ENCODE measurements at places on chromosomes 12 and 14.
A peak's percentile ranks its signal among the peaks of the same experiment; 100 is the strongest.

GRCh38 chr14:91317381-91318308, 73.1 kb upstream of the GPR68 start:
- H3K27me3 ChIP-seq, result no peaks in the 10 kb centered on the region
- peaks cover 4% of the 10 kb centered on the region for H3K4me1 ChIP-seq
- H3K36me3 ChIP-seq, result peaks cover 8% of the 10 kb centered on the region
- H3K27ac ChIP-seq, result no peak overlapping the region

GRCh38 chr12:109725321-109726105, 11.9 kb downstream of the FAM222A start:
- H3K4me1 ChIP-seq, result peaks cover 2% of the 10 kb centered on the region
- H3K36me3 ChIP-seq, result no peaks in the 10 kb centered on the region
- no peak overlapping the region for H3K4me3 ChIP-seq
- DNase-seq, result no peak
- peaks cover 27% of the 10 kb centered on the region for H3K27me3 ChIP-seq
- no peak overlapping the region for H3K27ac ChIP-seq

- no peak overlapping the region for H3K4me3 ChIP-seq
- DNase-seq, result no peak
- no peaks in the 10 kb centered on the region for H3K4me1 ChIP-seq
Observed at GRCh38 chr14:33455654-33456345, 495.1 kb downstream of the EGLN3 start.

GRCh38 chr12:66190519-66191370, 1.7 kb downstream of the IRAK3 start:
- H3K27me3 ChIP-seq, result peaks cover 42% of the 10 kb centered on the region
- peaks cover 9% of the 10 kb centered on the region for H3K4me1 ChIP-seq
- H3K4me3 ChIP-seq, result no peak overlapping the region
- no peak overlapping the region for H3K27ac ChIP-seq

DNA sequence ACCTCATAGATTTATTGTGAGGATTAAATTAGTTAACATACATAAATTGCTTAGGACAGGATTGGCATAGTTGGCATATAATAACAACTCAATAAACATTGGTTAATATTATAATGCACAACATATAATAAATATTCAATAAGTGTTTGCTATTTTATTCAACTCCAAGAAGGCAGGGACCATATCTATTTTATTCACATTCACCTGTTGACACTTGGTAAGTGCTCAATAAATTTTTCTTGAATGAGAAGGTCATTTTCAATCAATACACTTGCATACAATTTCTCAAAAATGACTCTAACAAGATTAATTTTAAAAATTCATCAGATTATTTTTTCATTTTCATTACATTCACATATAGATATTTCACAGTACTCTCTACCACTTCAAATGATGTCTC, 12.4 kb upstream of the NUP107 start:
- no peaks in the 10 kb centered on the region for H3K36me3 ChIP-seq
- no peak for DNase-seq
- peaks cover 4% of the 10 kb centered on the region for H3K4me1 ChIP-seq
- H3K4me3 ChIP-seq, result no peak overlapping the region
- H3K27me3 ChIP-seq, result no peaks in the 10 kb centered on the region

DNA sequence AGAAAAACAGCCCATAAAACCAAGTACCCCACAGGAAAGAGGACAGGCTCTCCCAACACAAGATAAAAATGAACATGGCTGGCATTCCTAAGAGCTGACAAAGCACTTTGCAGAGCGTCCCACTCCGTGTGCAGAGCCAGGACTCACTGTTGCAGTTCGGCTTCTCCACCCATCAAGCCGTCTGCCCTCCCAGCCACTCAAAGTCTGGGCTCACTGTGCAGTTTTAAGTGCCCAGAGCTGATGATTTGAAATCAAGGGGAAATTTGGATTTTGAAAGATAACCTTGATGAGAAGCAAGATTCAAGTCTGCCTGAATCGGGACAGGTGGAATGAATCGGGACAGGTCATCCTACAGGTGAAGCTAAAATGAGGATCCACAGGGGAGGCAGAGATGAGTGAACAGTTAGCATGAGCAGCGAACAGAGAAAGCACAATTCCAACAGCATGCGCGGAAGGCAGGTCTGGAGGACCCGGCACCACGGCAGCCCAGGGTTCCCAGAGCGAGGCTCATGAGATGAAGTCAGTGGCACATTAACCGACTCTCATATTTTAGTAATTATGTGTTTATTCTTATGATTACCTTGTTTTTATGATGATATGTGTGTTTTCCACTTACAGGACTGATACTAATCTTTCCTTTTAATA, 39.8 kb upstream of the GPR68 start:
- H3K27ac ChIP-seq, result peak overlapping the region; percentile 5
- H3K27me3 ChIP-seq, result peaks cover 16% of the 10 kb centered on the region
- peak; percentile 78 for DNase-seq
- no peaks in the 10 kb centered on the region for H3K36me3 ChIP-seq
- no peak overlapping the region for H3K4me3 ChIP-seq

DNA sequence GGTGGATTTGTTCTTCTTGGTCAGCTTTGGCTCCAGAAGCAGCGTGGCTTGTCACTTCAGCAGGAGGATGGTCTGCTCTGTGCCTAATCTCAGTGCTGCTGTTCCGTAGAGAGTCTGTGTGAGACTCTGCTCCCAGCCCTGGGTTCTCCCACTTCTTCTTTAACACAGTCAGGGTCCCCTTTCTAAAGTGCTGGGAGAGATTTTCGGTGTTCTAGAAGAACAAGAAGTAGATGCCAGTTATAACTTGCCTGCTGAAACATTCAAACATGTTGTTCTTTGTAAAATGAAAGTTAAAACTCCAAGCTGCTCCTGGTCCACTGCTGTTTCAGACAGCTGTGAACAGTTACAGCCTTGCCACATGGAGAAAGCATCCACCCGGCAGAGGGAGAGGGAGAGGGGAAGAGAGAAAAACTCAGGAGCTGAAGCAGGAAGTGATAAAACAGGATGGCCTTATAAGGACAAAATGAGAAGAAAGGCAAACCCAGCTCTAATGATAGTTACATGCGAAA, 55.2 kb upstream of the CERS5 start:
- peak; percentile 96 for DNase-seq
- H3K27ac ChIP-seq, result peak overlapping the region; percentile 94

DNA sequence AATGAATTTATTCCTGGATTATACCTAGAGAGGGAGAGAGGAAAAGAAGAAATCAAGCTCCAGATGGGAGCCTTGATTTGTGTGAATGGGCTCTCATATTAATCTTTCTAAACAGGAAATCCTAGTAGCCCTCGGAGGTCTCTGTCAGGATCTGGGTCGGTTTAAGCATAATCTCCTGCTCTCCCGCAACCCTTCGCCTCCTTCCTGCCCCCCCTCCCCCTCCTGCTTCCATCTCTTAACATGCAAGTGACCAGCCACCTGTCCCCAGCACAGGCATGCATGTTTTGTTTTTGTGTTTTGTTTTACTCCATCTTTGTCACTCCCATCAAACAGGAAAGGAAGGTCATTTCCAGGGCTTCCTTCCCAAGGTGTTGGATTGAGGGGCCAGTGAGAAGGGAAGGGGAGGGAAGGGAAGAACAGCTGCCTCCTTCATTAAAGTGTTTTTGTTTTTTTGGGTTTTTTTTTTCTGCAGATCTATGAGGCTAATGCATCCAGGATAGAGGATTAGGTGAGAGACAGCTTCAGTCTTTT, 4.8 kb upstream of the KCNA5 start:
- H3K27me3 ChIP-seq, result peaks cover 26% of the 10 kb centered on the region
- no peak for DNase-seq
- no peak overlapping the region for H3K27ac ChIP-seq
- H3K4me3 ChIP-seq, result no peak overlapping the region
- H3K36me3 ChIP-seq, result no peaks in the 10 kb centered on the region

DNA sequence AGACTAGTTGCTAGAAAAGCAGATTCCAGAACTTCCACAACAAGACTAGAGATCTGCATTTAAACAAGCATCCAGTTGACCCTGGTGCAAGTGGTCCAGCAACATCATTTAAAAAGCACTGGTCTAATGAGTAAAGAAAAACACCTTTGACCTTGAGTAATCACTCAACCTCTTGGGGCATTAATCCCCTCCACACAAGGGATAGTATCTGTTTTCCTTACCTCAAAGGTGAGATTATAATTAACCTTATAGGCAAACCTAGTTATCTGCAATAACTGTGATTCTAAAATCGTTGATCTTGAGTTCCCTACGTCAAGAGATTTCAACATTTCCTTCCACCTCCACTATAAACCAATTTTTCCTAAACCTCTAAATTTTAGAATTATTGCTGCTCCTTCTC, 1.1 kb downstream of the KDM5A start:
- peak overlapping the region; percentile 99 for H3K4me3 ChIP-seq
- peaks cover 24% of the 10 kb centered on the region for H3K36me3 ChIP-seq
- H3K27me3 ChIP-seq, result no peaks in the 10 kb centered on the region
- H3K27ac ChIP-seq, result no peak overlapping the region

DNA sequence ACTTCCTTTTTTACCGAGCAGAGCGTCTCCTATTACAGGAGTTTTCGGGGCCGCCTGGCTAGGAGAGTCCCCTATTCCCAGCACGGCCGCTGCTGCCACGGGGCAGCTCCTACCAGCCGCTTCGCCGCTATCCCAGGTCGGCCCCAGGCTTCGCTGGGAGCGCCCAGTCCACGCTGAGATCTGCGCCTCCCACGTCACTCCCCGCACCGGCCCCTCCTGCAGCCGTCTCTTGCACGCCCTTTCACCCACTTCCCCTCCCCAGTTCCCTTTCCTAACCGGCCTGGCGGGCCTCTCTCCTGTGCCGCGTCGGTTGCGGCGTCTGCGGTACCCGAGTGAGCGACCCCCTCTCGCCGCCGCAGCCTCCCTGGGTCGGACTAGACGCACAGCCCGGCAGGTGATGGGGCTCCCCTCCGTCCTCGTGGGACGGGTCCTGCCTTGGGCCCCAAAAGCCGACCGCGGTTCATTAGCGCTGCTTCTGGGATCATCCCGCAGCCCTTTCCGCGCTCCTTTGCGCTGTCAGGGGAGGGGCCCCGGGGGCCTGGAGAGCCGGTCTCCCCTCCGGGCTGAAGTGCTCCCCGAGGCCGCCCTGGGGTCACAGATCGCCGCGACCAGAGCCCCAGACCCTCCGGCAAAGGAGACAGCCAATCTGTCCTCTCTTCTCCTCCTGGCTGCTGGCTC, 1318.4 kb downstream of the TMEM121 start:
- H3K27ac ChIP-seq, result no peak overlapping the region
- no peaks in the 10 kb centered on the region for H3K36me3 ChIP-seq
- peak overlapping the region; percentile 67 for H3K4me3 ChIP-seq
- no peaks in the 10 kb centered on the region for H3K4me1 ChIP-seq
- no peak for DNase-seq
- H3K27me3 ChIP-seq, result no peaks in the 10 kb centered on the region

DNA sequence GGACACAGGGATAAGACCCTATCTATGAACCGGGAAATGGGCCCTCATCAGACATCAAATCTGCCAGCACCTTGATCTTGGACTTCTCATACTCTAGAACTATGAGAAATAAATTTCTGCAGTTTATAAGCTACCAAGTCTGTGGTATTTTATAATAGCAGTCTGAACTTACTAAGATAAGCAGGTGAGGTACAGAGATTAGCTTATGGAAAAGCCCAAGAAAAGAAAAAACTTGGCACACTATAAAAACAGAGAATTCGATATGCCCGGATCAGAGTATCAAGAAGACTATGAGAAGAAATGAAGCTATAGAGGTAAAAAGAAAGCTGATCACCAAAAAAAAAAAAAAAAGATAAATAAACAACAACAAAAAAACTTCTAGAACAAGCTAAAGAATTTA, 52.6 kb downstream of the EEA1 start:
- no peaks in the 10 kb centered on the region for H3K27me3 ChIP-seq
- no peak for DNase-seq
- H3K36me3 ChIP-seq, result peaks cover 68% of the 10 kb centered on the region
- no peaks in the 10 kb centered on the region for H3K4me1 ChIP-seq
- H3K4me3 ChIP-seq, result no peak overlapping the region
- H3K27ac ChIP-seq, result no peak overlapping the region

GRCh38 chr14:34165847-34166350, 215.0 kb upstream of the EGLN3 start:
- DNase-seq, result no peak
- no peaks in the 10 kb centered on the region for H3K36me3 ChIP-seq
- no peak overlapping the region for H3K4me3 ChIP-seq
- peaks cover 28% of the 10 kb centered on the region for H3K27me3 ChIP-seq
- no peak overlapping the region for H3K27ac ChIP-seq
